ENCODE measurements at places on chromosomes 6 and 20.

DNA sequence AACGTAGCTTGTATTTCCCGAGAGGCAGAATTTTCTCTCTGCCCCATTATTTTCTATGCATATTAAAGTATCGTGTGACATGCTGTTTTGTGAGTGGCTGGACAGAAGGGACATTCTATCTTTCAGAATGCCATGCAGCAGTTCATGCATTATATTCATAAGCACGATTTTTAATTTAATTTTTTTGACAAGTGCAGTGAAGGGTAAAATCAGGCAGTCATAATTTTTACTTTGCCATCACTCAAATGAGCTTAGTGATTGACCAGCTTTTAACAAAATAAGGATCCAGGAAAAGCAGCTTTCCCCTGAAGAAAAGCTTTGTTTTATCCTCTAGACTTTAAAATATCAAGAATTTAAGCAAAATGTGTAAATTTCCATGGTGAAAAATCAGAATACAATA, 673.3 kb downstream of the KIF16B start:
- no peak for DNase-seq

GRCh38 chr20:61933951-61934715, 131.5 kb downstream of the TAF4 start:
- DNase-seq: no peak

DNA sequence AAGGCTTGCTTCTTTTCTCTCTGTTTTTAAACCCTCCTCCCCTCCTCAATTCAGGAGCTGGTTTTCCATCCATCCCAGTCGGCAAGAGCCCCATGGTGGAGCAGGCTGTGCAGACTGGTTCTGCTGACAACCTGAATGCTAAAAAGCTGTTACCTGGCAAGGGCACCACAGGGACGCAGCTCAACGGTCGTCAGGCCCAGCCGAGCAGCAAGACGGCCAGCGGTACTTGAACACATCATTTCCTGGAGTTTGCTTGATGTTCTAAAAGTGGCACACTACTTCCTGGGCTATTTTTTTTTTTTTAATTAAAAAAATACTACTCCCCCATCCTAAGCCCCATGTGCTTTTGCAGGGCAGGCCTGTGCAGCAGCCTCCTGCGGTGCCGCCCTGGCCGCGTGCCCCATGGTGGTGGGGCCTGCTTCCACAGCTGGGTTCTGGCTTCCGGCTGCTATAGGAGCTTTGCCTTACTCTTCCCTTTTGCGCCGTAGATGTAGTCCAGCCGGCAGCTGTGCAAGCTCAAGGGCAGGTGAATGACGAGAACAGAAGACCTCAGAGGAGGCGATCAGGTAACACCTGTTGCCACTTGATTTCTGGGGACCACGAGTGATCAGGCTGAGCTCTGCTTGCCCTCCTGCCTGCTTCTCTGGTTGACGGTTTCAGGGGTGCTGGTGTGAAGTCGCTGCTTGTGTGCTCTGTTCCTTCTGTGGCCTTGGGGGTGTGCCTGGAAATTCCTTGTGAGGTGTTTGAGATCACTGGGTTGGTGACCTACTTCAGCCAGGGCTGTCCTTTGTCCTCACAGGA, 7.7 kb downstream of the LSM14B start:
- DNase-seq: no peak

DNA sequence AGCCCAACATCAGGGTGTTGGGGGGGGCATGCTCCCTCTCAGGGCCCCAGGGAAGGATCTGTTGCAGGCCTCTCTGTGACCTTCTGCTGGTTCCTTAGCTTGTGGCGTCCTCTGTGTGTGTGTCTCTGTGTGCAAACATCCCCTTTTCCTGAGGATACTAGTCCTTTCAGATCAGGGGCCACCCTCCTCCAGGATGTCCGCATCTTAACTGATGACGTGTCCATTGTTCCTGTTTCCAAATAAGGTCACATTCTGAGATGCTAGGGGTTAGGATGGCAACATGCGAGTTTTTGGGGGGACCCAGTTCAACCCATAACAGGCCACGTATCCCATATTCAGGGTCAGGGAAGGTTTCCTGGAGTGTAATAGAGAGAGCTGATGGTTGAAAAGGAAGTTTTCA, 40.9 kb downstream of the GMPR start:
- no peak for DNase-seq

- DNase-seq: no peak
Observed at GRCh38 chr6:144405163-144405562, 120.0 kb downstream of the UTRN start.

DNA sequence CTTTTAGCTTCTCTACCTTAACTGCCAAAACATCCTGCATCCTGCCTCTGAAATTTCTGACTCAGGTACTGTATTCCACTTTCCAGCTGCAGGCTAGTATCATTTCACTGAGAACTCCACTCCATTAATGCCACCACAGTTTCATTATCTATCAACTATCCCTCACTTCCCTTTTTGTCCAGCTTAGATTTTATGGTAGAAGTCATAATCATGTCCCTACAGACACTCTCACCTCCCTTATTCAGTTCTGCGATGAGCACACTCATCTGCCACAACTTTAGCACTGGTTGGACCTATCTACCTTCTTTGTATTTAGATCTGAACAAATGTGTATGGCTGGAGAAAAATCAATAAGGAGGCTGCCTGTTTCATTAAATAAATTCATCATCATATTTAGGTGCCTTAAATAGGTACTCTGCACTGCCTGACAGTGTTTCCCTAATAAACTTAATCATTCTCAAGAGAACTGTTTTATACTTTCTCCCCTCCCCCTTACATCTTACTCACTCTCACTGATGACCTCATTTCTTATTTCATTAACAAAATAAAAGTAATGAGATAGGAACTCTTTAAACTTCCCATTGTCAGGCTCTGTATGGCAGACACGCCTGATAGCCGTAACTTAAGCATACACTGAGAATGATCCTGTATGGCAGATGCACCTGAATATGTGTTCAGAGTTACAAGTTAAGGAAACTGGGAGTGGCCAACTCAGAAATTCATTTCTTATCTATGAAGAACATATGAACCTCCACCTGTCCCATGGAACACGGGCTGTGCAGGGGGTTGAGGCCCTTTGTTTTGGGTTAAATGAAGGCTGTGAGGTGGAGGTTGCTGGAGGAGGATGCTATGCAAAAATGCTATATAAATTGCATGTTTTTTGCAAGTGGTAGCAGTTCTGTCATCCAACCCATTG, 95.3 kb upstream of the MAN1A1 start:
- DNase-seq: no peak

- DNase-seq: no peak
Observed at GRCh38 chr20:49851991-49852390, 39.4 kb downstream of the SLC9A8 start.

GRCh38 chr6:44004625-44005506, 122.4 kb downstream of the MRPL14 start:
- no peak for DNase-seq

DNA sequence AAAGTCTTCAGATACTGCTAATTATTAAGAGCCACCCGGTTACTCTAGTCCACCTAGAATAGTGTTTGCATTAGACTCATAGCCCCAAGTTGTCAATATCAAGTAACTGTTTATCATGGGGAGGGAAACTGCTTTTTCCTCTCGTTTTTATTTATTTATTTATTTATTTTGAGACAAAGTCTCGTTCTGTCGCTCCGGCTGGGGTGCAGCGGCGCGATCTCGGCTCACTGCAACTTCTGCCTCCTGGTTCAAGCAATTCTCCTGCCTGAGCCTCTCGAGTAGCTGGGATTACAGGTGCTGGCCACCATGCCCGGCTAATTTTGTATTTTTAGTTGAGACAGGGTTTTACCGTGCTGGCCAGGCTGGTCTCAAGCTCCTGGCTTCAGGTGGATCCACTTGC, 16.1 kb upstream of the CCDC170 start:
- no peak for DNase-seq

DNA sequence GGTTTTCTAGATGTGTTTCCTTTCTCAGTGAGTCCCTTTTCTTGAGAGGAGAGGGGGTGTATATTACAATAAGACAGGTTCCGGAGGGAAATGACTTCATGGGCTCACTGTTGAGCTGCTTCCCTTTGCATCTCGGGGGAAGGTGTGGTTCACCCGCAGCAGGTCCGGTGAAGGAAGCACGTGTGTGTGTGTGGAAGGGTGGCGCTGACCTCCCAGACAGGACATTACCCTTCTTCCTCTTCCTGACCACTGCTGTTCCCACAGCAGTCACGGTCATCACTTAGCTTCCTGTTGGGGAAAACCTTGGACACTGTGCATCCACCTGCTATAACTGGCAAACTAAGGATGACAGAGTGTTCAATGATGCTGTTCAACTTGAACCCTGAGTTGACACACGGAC, 83.6 kb downstream of the PLEKHG1 start:
- DNase-seq: no peak

GRCh38 chr6:113068570-113068969, 721.4 kb downstream of the RFPL4B start:
- no peak for DNase-seq

- no peak for DNase-seq
Observed at GRCh38 chr6:35059596-35060345, 81.4 kb downstream of the TCP11 start.

DNA sequence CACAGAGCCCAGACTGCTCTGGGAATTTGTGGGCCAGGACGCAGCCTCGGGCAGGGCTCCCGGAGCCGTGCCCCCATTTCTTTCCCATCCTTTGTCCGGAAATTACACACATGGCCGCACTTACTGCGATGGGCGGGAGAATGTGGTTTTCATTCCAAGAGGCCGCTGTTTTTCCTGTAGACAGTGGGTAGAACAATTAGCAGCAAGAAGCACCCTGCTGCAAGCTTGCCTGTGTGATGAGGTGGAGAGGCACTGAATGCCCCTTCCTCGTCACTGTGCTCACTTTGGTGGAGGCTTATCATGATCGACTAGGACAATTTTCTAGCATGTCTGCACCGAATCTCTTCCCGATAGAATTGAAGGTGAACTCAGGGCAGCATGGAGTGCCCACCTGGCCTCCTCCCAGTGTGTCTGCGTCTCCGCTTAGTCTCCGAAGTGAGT, 102.8 kb downstream of the DACT2 start:
- peak; percentile 39 for DNase-seq

GRCh38 chr6:166567107-166567506, 19.4 kb downstream of the RAMACL start:
- DNase-seq: no peak

- no peak for DNase-seq
Observed at GRCh38 chr6:79249136-79249535, 14.7 kb upstream of the HMGN3 start.

DNA sequence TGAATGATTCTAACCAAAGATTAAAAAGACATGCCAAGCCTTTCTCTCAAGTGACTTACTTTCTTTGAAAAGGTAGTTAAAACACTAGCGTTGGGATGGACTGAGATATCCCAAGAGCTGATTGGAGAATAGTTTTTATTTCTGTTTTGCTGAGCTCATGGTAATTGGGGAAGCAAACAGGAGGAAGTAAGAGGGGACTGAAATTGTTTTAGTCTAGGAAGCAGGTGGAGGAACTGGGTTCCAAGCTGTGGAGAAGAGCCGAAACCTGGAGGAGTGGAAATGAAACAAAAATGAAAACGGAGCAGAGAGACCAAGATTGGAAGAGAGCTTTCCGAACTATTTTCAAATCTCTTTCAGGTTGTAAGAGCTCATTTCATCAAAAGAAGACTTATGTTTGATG, 59.9 kb upstream of the TENT5A start:
- no peak for DNase-seq

GRCh38 chr6:163588220-163588919, 173.9 kb downstream of the QKI start:
- DNase-seq: no peak

GRCh38 chr6:148523551-148523950, 180.9 kb downstream of the SASH1 start:
- DNase-seq: no peak

- DNase-seq: no peak
Observed at GRCh38 chr6:38239719-38240451, 399.8 kb downstream of the BTBD9 start.

DNA sequence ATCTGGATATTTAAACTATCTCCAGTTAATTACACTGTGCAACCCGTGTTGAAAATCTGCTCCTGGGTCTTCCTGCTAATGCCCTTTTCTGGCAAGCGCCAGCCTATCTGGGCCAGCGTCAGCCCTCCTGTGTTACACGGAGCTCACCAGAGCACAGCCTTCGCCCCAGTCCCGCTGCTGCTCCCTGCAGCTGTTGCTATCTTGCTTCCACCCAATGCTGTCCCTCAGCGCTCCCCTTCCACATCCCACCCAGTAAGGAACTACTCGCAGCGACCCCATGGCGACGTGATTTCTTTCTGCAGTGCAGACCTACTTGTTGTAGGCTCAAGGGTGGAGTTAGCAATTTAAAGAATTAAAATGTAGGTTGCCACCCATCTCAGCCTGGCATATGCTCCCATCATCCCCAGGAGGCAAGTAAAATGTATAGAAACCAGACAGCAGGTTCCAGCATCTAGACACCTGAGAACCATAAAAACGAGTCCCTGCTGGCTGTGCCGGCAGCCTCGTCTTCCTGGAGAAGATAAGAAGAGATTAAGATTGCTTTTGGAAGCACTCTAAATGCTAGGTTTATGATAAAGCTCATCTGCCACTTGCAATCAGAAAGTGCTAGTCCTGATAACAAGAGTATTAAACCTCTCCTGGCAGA, 254.3 kb upstream of the FOXQ1 start:
- no peak for DNase-seq

- no peak for DNase-seq
Observed at GRCh38 chr6:117550618-117551242, 51.6 kb downstream of the GOPC start.

- DNase-seq: no peak
Observed at GRCh38 chr6:129100164-129100563, 217.2 kb downstream of the LAMA2 start.

GRCh38 chr20:9668381-9668780, 154.0 kb downstream of the LAMP5 start:
- DNase-seq: no peak

- peak; percentile 66 for DNase-seq
Observed at GRCh38 chr6:33313105-33313708, 671 bp downstream of the TAPBP start.

DNA sequence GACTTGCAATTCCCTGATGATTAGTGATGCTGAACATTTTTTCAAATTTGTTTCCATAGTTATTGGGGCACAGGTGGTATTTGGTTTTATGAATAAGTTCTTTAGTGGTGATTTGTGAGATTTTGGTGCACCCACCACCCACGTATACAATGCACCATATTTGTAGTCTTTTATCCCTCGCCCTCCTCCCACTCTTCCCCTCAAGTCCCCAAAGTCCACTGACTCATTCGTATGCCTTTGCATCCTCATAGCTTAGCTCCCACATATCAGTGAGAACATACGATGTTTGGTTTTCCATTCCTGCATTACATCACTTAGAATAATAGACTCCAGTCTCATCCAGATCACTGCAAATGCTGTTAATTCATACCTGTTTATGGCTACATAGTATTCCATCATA, 167.3 kb downstream of the MYLK4 start:
- DNase-seq: no peak

- no peak for DNase-seq
Observed at GRCh38 chr6:90424580-90424979, 127.9 kb upstream of the BACH2 start.

- no peak for DNase-seq
Observed at GRCh38 chr6:121616406-121616805, 181.0 kb downstream of the GJA1 start.

DNA sequence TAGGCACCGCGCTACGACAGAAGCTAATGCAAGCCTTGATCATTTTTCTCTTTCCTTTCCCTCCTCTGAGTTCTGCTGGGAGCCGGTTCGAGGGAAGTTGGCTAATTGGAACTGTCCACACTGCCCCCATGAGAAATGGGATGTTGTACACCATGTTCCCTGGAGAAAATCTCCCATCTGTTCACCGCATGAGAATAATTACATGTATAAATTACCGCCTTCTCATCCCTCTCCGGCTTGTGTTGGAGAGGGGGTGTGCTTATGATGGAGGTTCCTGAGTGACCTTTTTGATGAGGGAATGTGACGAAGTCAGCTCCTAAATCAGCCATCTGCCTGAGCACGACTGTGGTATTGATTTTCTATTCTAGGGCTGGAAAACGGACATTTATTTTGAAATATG, 320.2 kb upstream of the SULF2 start:
- no peak for DNase-seq

Data from NCI-H526 (cell line).